ENCODE measurements at places on chromosomes 5 and 9.

DNA sequence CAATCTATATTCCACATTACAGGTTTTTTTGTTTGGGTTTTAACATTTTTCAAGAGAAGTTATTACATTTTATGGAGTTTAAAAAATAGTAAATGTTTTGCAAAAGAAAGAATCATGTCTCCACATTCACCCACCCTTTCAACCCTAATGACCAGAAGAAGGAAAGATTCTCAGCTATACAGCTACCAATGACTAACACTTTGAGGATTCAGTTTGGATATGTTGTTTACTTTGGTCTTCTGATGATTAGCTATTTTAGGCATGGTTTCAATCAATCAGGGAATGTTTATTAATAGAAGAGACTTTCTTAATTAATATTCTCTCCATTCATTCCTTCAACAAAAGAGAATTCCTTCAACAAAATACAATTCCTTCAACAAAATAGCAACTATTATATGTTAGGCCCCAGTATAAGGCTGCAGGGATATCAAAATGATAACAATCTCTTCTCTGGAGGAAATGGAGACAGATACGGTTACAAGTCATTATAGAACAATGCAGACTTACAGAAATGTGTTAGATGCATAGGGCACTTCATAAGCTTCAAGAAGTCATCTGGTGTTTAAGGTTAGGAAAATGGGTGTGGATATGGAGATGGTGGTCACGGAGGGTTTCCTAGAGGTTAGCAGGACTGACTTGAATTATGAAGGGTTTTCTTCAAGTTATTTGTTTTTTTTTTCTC, 9.3 kb upstream of the NR3C1 start:
- DNase-seq: no peak

GRCh38 chr9:122051351-122052321, 41.5 kb downstream of the TTLL11 start:
- peak; percentile 18 for DNase-seq

GRCh38 chr9:35563791-35564197, 41.3 kb upstream of the TESK1 start:
- DNase-seq: no peak

DNA sequence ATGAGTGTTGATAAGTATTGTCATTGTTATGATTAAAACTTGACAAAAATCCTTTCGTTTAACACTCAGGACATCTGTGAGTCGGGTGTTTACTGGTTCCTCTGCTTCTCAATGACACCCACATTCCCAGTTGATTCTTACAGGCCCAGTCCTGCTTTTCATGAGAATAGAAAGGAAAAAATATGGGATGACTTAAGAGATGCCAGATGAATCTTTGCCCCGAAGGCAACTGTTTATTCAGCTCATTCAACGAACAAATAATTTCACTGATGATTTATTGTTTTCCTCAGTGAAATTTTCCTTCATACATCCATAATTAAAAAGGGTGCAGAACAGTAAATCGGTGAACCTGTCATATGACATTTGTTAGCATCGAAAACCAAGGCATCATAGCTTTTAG, 452.4 kb upstream of the WWC1 start:
- DNase-seq: no peak

Data from fibroblast of the aortic adventitia (primary cell).